ENCODE measurements at places on chromosomes 5 and 9. TPM values are rescaled to one million over a fixed set of nuclear protein-coding genes. Genes with fewer than 3 reads are reported as not detected.

- H3K27ac ChIP-seq: no peak overlapping the region
- no peaks in the 10 kb centered on the region for H3K36me3 ChIP-seq
- no peak for DNase-seq
- 0 out of 2 replicates have a peak, but pooled peaks cover 3% of the 10 kb centered on the region for H3K27me3 ChIP-seq
- no peaks in the 10 kb centered on the region for H3K4me1 ChIP-seq
These were observed 6.0 kb upstream of the ZNF354C start for GRCh38 chr5:179054036-179054785.

- no peak overlapping the region for H3K4me3 ChIP-seq
- H3K4me1 ChIP-seq: no peaks in the 10 kb centered on the region
- H3K27me3 ChIP-seq: no peaks in the 10 kb centered on the region
- H3K36me3 ChIP-seq: no peaks in the 10 kb centered on the region
- no peak for DNase-seq
These were observed 344.9 kb downstream of the ARL15 start for GRCh38 chr5:53965459-53965858.

- DNase-seq: no peak
- no peak overlapping the region for H3K27ac ChIP-seq
- no peaks in the 10 kb centered on the region for H3K4me1 ChIP-seq
- H3K36me3 ChIP-seq: no peaks in the 10 kb centered on the region
These were observed 607.8 kb upstream of the PTGER4 start for GRCh38 chr5:40071870-40072269.

DNA sequence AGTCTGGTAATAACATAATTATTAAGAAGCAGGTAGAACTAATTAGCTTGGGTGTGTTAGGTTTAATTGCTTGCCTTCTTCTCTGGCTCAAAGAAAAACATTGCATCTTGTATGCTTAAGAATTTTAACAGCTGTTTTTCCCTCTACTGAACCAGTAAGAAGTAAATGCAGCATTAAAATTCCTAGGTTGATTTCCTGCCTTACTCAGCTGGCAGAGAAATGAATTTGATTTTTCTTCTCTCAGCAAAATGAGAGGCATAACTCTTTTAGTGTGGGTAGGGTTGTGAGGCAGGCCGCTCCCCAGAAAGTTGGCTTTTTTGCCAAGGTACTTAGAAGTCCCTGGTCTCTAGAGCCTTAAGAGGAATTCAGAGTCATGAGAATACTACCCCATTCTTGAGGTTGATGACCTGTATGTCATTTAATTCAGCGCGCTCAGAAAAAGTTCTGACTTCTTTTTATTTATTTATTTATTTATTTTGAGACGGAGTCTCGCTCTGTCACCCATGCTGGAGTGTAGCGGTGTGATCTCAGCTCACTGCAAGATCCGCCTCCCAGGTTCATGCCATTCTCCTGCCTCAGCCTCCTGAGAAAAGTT, 302.6 kb downstream of the ARHGEF28 start:
- H3K4me3 ChIP-seq: no peak overlapping the region

- DNase-seq: no peak
- no peak overlapping the region for H3K4me3 ChIP-seq
- peaks cover 53% of the 10 kb centered on the region for H3K4me1 ChIP-seq
- peak overlapping the region; percentile 75 for H3K27ac ChIP-seq
- no peaks in the 10 kb centered on the region for H3K27me3 ChIP-seq
These were observed 84.3 kb downstream of the MRPS27 start for GRCh38 chr5:72235725-72236124.

DNA sequence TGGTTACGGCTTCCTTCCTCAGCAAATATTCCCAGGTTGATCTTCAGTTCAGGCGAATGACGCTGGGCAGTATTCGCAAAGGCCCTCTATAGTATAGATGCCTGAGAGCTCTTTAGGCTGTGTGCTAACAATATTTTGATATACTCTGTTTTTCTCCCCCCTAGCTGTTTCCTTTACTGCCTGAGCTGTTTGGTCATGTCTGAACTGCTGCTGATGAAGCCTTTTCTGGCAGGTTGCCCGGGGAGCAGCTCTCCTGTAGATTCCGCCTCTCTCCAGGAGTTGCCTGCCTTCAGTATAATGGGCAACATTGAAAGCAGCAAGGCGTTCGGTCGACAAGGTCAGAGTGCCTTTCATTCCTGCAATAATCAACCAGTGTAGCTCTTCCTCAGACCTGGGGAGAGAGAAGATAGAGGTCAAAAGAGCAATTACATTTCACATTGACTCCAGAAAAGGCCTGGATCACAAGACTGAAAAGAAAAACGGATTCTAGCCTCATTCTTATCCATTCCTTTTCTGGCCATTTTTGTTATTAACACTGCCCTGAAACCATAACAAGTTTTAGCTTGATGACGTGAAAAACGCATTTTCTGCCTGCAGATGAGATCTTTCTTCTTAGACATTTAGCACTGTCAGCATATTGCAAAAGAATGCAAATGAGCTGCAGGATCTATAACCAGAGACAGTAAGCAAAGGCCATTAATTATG, 60.1 kb upstream of the ZNF608 start:
- H3K4me1 ChIP-seq: peaks cover 14% of the 10 kb centered on the region
- H3K27ac ChIP-seq: peak overlapping the region; percentile 74
- no peak overlapping the region for H3K4me3 ChIP-seq
- H3K27me3 ChIP-seq: no peaks in the 10 kb centered on the region

Gene STC2
- 160 TPM for total RNA-seq

Gene PFN3
- not detected for total RNA-seq
